ENCODE measurements at places on chromosomes 1 and 21. TPM values are rescaled to one million over a fixed set of nuclear protein-coding genes. Genes with fewer than 3 reads are reported as not detected.

The CD160 gene
- under 0.01 TPM for total RNA-seq

The PER3 gene
- 5.5 TPM for total RNA-seq

The PWP2 gene
- total RNA-seq: 31.5 TPM

The S100A3 gene
- 20.3 TPM for total RNA-seq

The MPL gene
- not detected for total RNA-seq

The C1orf50 gene
- 5.2 TPM for total RNA-seq

The CXADR gene
- total RNA-seq: 0.32 TPM

The TARBP1 gene
- 20.3 TPM for total RNA-seq

The SLAMF1 gene
- not detected for total RNA-seq

The RAP1GAP gene
- total RNA-seq: not detected

The HES5 gene
- under 0.01 TPM for total RNA-seq

The SCNM1 gene
- 23.7 TPM for total RNA-seq

The DHX9 gene
- total RNA-seq: 160 TPM

The LMX1A gene
- not detected for total RNA-seq

The BSND gene
- total RNA-seq: not detected

The ENTREP3 gene
- 7.8 TPM for total RNA-seq
